IPS DF 6.9 (cell line): ENCODE measurements at places on chromosomes 7 and 10.

- DNase-seq, result no peak
Measured at GRCh38 chr7:158842486-158842885, 13.2 kb upstream of the ESYT2 start.

DNA sequence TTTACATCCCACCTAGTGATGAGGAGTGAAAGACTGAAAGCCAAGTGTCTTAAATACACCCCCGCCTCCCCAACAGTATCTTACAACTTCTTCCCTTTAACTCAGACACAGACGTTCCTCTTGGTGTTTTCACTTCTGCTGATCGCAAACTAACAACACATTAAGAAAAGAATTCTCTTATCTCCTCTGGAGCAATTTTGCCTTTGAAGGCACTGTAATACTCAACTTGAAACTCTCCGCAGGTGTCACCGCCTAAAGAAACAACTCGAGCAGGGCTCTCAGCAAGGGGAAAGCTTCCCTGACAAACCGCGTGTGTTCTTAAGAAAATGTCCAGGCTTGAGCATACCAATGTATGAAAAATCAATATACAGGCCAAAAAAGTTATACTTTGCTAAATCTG, 452 bp downstream of the SEMA3C start:
- DNase-seq, result no peak

DNA sequence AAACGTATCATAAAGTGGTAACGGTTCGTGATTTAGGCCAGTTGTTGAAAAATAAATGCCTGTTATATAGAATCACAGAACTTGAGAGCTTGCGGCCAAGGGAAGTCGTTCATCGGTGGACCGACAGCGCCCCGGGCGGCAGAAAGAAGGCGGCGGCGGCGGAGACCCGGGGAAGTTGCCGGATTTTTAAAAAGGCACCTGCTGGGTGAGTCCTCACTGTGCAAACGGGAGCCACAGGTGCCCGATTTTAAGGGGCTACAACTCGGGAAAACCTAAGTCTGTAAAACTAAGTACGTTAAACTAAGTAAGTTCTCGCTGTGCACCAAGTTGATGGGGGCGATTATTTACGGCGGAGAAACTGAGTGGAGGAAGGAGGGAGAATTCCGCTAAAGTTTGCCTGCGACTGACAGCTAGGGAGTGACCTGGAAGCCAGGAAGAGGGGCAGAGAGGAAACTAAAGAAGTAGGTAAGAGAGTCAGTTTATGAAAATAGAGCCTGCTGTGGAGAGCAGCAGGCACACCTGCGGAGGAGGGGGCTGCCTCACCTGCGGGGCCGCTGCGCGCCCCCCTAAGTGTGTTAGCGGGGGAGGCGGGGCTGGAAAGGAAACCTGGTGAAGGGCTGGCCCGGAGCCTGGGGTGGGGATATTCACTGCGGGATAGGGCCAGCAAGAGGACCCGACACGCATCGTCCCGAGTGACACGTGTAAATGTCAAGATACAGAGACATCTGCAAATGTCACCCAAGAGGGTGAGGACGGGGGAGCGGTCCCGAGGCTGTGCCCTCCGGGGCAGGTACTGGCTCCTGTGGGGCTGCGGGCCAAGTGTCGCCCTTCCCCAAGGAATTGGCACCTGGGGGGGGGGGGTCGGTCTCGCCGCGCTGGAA, 996 bp downstream of the ADAM12 start:
- no peak for DNase-seq

DNA sequence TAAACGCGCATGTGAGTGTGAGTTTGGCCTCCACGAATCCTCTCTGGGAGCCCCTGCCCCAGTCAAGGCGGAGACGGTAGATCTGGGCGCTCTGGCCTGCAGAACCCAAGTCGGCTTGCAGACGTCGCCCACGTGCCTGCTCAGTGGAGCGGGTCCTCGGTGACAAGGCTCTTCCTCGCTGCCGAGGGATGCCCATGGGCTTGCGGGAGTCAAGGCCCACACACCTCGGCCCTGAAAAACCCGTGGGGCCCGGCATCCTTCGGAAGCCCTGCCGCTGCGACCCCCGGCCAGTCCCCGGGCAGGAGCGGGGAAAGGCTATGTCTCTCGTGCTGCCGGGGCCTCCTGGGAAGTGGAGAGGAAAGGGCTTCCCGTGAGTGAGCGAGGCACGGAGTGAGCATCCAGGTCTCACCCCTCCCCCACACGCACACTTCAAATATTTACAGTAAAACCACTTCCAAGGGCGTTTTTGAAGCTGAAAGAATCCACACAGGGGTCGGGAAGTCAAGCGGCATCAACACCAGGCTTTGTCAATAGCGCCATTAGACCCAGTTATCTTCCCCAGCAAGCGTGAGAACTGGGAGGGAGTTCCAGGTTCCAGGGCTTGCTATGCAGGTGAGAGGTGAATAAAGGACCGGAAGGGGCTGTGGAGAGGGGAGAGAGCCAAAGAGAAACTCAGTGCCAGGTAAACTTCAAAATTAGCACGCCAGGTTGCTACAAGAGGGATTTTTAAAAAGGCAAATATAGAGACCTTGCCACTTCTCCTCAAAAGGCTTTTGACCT, 1.1 kb upstream of the MNX1 start:
- DNase-seq, result no peak
